ENCODE measurements at places on chromosomes 12 and 14.
A peak's percentile ranks its signal among the peaks of the same experiment; 100 is the strongest.

DNA sequence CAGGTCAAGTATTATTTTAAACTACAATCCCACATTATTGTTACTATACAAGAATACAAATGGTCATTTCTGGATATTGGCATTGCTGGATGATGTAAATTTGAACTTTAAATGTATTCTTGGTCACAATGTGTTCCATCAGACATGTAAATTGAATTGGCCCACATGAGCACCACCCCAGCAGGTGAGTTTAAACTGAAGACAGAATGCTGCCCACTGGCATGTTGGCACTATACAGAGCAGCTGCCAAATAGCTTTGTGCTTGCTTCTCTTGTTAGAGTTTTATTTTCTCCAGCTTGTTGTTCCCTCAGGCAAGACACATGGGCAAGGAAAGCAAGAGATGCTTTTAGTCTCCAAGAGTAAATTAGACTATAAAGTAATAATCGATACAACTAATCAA, 98.6 kb downstream of the C12orf50 start:
- no peak for DNase-seq

DNA sequence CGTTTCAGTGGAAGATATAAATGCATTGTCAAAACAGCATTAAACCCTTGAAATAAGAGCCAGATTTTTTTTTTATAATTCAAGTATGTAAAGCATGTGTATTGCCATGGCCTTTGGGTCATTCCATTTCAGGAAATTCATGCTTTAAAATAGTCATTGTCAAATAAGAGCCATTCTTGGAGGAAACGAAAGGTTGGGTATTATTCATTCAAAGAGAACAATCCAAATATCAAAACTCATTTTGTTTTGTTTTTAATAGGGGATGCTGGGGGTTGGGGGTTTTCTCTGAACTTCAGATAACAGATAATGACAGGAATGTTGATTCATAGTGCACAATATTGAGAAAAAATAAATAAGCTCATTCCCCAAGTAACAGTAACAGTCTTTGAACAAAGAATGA, 174.4 kb upstream of the NUDT4 start:
- DNase-seq, result no peak

- no peak for DNase-seq
Observed at GRCh38 chr12:94874518-94875302, 128.8 kb downstream of the NDUFA12 start.

DNA sequence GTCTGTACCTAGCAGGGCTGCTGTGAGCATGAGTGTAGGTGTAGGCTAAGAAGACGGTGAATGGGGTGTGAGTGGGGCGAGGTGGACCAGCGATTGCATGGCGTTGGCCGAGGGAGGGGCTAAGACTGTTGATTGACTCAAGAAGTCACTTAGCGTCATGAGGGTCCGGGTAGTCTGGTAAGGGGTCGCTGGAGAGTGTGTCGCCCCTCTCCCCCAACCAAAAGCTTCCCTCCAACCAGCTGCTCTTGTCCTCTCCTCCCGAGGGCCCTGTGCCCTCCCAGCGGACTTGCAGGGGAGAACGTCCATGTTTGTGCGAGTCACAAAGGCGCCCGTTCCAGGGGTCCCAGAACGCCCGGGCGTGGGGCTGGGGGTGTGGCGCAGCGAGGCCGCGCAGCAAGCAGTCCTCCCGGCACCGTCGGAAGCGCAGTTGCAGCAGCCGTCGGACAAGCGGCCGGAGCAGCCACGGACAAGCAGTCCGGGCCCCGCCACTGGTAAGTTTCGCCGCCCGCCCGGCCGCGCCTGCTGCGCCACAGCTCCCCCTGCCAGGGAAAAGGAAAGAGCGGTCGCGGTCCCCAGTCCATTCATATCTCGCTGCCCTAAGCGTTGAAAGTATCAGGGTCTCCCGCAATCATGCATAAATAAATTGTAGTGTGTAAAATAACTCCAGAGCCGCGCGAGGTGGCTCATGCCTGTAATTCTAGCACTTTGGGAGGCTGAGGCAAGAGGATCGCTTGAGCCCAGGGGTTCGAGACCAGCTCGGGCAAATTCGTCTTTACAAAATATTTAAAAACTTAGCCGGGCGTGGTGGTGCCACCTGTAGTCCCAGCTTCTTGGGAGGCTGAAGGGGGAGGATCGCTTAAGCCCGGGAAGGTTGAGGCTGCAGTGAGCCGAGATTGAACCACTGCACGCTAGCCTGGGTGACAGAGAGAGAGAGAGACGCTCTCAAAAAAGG, at the start of gene CCDC63:
Gene CCDC63 (plus strand): TSS at position 373 of the 952 bp plus-strand sequence. CDS start 5,968 bp downstream, outside the sequence.
- DNase-seq, result no peak

- DNase-seq, result no peak
Observed at GRCh38 chr12:7959701-7960121, 23.7 kb upstream of the SLC2A3 start.

- no peak for DNase-seq
Observed at GRCh38 chr12:26846416-26846815, 13.4 kb upstream of the ITPR2 start.

- DNase-seq, result no peak
Observed at GRCh38 chr14:104874571-104875411, 9.7 kb downstream of the CEP170B start.

DNA sequence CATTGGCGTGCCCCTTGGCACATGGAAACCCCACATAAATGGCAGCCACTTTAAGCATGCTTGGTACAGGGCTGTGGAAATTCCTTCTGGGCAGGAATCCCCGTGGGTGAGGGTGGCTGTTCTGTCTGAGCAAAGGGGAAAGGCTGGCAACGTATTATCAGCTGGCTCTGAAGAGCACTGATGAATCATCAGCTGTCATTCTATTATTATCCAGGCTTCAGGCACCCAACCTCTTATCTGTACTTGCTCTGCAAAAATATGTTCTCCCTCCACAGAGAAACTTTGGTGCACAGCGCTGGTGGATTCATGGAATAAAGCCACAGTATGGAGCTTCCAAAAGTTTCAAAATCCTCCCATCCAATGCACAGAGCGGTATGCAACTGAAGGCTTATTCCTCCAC, 167.1 kb downstream of the TBX5 start:
- DNase-seq, result no peak

- DNase-seq, result no peak
Observed at GRCh38 chr14:88556581-88556980, 1.8 kb upstream of the PTPN21 start.

DNA sequence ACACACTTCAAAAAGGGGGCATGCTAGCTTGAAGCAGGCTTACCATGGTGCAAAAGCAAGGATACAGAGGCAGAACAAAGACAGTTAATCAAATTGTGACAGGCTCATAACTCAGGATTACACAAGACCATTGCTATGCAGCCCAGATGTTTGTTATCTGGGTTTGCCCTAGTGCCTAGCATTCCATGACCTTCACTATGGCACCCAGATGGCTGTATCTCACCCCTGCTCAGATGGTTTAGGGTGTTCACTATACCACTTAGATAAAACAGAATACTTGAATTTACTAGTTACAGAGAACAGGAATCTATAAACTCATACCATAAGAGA, 56.2 kb downstream of the SDR9C7 start:
- DNase-seq, result no peak

DNA sequence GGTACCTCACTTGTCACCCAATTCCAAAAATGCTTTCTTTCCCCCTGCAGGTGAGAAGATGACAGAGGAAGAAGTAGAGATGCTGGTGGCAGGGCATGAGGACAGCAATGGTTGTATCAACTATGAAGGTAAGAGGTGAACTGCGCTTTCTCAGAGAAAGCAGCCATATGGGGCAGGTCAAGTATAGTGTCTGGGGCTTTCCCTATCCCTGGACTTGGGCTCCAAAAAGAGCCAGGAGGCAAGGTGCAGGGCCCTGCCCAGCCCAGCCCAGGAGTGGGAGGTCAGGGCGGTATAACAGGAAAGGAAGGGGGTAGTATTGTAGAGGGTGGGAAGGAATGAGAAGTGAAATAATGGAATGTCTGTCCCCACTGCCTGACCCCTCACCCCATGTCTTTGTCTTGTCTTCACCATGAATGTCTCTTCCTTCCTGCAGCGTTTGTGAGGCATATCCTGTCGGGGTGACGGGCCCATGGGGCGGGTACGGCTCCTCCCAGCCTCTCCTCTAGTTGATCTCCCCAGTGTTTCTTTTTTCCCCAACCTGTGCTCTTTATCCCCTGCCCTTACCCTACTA, 2.1 kb downstream of the MYL6 start:
- DNase-seq, result peak; percentile 38

DNA sequence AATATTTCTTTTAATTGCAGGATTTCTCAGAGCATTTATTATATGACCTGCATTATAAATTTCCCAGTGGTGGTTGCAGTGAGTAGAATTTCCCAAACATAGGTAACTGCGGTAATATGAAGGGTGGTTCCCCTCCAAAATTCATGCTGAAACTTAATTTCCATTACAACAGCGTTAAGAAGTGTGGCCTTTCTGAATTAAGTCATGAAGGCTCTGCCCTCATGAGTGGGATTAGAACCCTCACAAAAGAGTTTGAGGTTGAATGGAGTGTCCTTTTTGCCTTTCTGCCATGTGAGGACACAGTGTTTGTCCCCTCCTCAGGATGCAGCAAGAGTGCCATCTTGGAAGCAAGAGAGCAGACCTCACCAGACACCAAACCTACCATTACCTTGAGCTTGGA, 233.6 kb downstream of the KTN1 start:
- DNase-seq, result no peak

- DNase-seq, result no peak
Observed at GRCh38 chr12:77228376-77228775, 163.0 kb upstream of the E2F7 start.

- DNase-seq, result no peak
Observed at GRCh38 chr12:107779077-107779831, 4.8 kb downstream of the ASCL4 start.

GRCh38 chr12:92070054-92070863, 75.4 kb downstream of the BTG1 start:
- DNase-seq, result peak; percentile 88

DNA sequence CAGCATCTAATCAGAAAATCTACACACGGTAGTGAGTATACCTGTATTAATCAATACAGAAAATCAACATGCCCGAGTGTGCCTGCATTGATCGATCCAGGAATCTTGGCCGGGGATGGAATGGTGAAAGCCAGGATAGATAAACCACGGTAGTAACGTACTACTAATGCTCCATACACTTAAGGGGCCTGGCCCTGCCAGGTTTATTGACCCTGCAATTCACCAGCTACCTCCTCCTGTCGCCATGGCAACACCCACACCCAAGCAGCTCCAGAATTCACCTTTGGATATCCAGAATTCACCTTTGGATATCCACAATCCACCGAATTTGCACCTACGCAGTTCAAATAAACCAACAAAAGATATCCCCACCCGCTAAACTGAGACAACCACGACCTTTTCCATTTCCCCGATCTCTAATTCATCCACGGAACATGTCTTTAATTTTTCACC, 14.8 kb upstream of the CALM1 start:
- peak; percentile 65 for DNase-seq

- no peak for DNase-seq
Observed at GRCh38 chr14:46985529-46986380, 334.2 kb upstream of the RPL10L start.

- DNase-seq, result peak; percentile 35
Observed at GRCh38 chr12:121050725-121051124, 11.7 kb upstream of the OASL start.

GRCh38 chr12:114693059-114693531, 9.1 kb upstream of the TBX3 start:
- DNase-seq, result no peak

DNA sequence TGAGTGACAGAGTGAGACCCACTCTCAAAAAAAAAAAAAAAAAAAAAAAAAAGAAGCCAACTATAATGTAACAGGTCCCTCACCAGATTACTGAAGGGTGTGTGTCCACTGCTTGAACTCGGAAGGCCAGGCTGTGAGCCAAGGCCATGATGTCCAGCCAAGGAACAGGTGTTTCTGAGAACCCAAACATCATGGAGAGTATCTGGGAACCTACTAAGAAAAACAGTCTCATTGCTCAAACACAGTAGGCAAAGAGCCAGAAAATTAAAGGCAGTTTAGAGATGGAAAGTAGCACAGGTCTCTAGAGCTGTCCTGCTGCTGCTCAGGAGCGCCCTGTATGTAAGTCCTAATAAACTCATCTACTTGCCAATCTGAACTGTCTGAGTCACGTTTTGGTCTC, 12.5 kb upstream of the MAP4K5 start:
- DNase-seq, result no peak

Data from HT-29 (cell line).